ENCODE measurements at places on chromosomes 2 and 18.

DNA sequence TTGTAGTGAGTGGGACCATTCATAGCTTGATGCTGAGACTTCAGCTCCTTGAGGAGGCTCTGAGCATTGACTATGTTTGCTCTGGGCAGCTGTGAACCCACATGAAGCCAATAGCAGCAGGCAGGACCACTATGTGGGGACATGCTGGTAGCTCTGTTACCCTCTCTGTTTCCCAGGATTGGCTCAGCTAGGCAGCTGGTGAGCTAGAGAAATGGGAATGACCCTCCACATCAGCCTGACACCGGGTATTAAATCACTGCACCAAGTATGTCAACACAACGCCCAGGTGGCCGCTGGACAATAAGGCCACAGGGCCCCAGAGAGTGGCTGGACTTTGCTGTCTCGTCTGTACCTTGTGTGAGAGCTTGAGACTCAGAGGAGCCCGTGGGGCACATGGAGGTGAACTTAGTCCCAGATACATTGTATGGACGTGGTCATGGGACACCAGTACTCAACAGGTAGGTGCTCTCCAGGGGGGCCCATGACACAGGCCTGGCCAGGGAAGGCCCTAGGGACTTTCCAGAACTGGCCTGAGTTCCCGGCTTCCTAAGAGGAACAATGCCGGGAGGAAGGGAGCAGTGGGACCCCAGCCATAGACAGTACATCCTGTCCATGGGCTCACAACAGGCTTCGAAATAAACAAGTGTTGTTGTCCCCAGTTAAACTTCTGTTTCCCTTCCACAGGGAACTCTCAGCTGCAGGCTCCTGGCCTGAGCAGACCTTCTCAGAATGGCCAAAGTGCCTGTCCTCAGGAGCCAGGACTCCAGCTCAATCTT, 35.2 kb downstream of the HS1BP3 start:
- no peak for DNase-seq

DNA sequence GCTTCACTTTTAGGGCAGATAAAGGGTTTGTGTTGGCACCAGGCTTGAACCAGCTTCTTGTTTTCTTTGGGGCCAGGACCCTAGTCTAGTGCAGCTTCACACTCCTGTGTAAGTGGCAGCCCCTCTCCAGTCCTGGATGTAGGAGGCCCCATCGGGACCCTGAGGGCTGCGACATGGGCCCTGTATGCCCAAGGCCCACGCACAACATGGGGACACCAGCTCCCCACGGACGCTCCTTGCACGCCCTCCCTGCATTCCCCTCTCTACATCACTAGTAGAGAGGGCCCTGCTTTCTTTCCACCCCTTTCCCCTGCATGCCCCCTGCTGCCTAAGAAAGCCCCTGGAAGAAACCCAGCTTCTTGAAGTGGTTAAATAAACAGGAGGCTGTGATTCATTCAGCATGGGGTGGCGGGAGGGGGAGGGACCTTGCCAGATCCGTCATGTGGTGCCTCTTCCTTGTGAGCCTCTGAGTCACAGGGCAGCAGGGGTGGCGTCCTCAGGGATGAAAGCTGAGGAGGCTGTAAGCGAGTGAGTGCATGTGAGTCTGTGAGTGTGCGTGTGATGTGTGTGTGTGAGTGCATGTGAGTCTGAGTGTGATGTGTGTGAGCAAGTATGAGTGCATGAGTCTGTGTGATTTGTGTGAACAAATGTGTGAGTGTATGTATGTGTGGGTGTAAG, 42.5 kb downstream of the COPS8 start:
- DNase-seq: peak; percentile 99

DNA sequence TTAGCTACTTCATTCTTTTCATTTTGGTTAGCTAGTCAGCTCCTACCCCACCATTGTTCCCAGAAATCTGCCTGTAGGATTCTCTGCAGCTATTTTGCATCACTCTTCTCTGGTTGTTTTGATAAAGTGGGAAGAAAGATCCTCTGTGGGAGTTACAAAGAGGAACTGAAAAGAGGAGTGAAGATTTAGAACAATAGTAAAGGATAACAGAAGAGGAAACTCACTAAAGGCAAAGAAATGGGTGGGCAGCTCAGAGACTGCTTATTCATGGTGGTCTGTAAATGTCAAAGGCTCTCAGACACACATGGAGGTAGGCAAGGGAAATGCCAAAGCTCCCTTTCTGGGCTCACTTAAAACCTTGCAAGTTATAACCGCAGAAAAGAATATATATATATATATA, 17.2 kb upstream of the CD207 start:
- DNase-seq: no peak

DNA sequence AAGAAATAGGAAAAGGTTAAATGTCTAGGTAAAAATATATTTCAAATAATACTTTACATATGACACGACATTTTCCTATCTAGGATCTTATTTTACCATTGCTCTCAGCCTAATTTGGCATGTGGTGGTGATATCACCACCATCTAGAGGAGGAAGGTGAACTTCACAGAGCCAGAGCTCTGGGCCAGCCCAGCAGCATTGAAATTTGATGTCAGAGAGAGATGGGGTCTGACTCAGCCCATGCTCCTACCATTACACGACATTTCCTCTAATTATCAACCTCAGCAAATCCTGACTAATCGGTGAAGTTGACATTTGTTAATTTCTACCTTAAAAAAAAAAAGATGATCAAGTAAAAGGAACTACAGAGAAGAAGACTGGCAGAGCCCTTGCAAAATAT, 42.3 kb downstream of the LRRTM4 start:
- no peak for DNase-seq

DNA sequence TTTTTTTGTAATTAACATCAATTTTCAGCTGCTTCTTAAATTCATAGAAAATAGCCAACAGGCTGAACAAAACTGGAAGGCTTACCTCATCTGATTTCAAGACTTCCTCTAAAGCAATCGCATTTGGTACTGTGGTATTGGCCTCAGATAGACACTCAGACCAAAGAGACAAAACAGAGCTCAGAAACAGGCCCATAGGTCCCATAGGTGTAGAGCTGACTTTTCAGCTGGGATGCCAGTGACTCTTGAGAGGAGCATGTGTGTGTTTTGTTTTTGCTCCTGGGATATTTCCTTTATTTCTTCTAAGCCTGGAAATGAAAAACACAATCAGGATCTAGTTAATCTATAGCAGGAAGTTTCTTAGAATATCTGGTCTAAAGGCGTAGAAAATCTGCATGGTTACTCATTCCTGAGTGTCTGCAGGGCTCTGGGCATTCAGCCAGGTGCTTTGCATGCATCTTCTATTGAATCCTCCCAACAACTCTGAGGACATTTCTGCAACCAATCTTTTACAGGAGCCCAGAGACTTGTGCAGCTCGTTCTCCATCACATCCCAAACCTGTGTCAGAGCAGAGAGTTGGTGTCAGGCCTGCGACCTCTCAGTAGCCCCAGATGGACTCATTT, 190.8 kb downstream of the RTP5 start:
- DNase-seq: peak; percentile 56

DNA sequence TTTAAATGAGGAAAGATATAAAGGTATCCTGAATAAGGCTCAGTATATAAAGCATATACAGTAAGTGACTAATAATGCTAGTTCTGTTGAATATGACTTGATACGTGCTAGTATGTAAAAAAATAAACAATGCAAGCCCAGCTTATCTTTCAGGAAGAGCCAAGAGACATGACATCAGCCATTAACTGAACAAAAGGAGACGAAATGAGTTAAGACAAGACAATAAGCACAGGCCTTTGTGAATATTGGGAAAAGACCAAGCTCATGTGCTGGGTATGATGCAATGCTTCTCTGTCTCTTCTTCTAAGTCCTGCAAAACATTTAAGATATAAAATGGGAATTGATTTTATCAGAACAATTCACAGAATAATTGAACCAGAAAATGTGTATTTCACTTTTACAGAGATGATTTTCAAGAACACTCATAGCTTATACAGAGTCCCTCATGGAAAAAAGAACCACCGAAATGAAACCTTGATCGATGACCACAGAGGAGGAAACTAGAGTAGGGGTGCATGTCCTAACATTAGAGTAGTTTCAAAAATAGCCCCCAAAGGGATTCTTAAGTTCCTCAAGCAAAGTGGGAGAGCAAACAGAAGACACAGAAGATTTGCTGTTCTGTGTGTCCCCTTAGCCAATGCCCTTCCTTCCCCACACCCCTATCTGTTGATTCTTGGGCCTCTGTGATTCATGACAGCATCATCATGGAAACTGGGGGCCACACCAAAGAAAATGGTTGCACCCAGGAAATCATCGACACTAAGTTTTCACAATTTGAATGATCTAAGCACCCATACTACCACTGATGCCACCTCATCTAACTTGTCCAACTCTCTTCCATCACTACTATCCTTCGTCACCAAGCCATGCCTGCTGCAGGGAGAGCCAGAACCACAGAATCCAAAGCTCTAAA, 68.0 kb upstream of the CRIM1 start:
- peak; percentile 30 for DNase-seq

- no peak for DNase-seq
These were observed 111.1 kb downstream of the AP1S3 start for GRCh38 chr2:223725986-223726970.

GRCh38 chr2:7896940-7897487, 784.8 kb upstream of the ID2 start:
- no peak for DNase-seq

GRCh38 chr2:38190542-38191218, 114.7 kb upstream of the CYP1B1 start:
- no peak for DNase-seq

- DNase-seq: peak; percentile 90
These were observed 90.2 kb downstream of the CABLES1 start for GRCh38 chr18:23225503-23225902.

- no peak for DNase-seq
These were observed 34.8 kb upstream of the EPAS1 start for GRCh38 chr2:46262248-46262938.

Measured in skeletal muscle cell (primary cell).